ENCODE measurements at places on chromosomes 3 and 15. TPM values are rescaled to one million over a fixed set of nuclear protein-coding genes. Genes with fewer than 3 reads are reported as not detected.
A peak's percentile ranks its signal among the peaks of the same experiment; 100 is the strongest.

VGLL3 gene
- total RNA-seq, result 77.4 TPM

- DNase-seq, result peak; percentile 86
Observed at GRCh38 chr15:67148196-67148701, 82.8 kb downstream of the SMAD3 start.

DNA sequence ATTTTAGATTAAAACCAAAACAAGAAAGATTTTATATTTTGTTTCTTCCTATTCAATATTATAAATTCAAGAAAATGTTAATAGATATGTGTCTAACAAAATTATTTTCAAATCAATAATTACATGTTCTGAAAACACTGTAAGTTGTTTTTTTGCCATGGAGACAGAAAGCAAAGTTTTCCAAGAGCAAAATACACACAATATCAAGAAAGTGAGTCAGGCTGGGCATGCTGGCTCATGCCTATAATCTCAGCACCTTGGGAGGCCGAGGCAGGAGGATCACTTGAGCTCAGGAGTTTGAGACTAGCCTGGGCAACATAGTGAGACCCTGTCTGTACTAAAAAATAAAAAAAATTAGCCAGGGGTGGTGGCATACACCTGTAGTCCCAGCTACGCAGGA lies 71.7 kb downstream of the TTC23 start:
- DNase-seq, result no peak

DNA sequence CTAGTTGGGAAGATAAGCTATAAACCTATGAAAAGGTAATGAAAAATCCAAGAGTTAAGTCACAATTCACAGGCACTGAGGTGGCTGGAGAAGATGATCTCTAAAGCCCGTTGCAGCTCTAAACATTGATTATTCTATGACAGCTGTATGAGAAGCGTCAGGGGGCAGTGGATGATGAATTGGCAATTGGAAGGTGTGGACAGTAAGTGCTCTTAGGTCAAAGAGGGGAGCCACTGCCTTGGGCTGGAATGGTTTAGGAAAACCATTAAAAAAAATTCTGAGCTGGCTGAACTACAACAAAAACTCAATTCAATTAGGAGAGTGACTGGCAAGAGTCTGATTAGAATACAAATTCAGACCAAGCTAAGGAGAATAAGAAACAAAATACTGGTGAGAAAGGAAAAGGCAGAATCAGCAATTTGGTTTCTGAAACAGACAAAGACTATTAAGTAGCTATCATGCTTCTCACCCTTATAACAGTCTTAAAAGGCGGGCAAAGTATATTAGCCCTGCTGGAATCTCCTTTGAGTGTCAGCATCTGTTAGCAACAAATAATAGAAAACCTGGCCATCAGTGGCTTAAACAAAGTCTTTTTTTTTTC lies 8.8 kb upstream of the NMD3 start:
- DNase-seq, result no peak

DNA sequence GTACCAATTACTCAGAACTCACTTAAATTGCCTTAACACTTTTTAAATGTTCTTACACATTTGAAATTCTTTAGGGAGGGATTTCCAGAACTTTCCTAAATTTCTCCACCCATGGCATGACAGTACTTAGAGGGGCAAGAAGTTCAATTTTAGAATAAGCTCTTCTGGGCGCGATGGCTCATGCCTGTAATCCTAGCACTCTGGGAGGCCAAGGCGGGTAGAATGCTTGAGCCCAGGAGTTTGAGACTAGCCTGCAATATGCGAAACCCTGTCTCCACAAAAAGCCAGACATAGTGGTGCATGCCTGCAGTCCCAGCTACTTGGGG lies 10.6 kb downstream of the FAM131A start:
- DNase-seq, result no peak

DNA sequence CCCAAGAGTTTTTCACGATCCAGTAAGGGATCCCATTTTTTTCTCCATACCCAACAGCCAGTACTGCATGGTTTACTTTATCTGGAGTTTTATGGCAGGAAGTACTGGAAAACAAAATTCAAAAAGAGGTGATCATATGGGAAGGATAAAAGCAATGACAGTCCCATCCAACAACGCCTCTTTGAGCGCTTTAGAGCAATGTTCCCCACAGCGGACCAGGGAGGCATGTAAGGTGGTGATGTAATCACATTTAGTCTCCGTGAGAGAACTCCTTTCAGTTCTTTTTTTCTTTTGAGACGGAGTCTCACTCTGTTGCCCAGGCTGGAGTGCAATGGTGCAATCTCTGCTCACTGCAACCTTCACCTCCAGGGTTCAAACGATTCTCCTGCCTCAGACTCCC lies 21.8 kb downstream of the CTSH start:
- no peak for DNase-seq

DNA sequence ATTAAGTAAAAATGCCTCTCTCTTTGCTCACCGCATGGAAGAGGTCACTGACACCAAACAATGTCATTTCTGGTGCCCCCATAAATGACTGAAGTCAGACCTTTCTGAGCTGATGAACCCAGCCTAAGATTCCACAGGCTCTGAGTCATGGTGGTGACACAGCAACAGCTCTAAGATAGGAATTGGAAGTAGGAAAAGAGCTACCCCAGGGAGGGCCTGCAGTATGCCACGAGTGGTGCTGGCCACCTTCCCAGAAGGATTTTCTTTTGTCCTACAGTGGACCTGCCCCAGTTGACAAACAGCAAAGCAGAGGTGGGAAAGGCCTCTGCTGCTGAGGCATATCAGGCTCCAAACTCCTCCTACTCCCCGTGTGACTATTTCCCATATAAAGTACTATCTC lies 208.1 kb downstream of the MINAR1 start:
- DNase-seq, result no peak

DNA sequence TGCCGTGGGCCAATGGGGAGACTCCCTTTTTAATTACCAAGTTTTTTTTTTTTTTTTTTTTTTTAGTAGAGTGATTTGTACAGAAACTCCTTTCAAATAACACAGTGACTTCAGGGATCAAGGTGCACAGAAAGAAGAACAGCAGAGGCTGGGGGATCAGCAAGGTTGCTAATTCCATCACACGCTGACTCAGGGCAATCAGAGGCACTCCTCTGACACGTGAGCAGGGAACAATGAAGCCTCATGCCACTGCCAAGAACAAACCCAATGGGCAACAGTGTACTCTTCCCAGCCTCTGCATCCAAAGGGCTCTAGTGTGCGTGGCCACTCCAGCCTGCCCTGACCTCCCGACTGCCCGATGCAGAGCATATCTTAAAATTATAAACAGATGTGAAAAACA lies 186.7 kb upstream of the WNT5A start:
- DNase-seq, result no peak

- DNase-seq, result no peak
Observed at GRCh38 chr15:100191161-100191560, 150.6 kb downstream of the ADAMTS17 start.
